ENCODE measurements at places on chromosomes 7 and 10.

- DNase-seq = no peak
Observed at GRCh38 chr7:149071641-149072437, 18.7 kb downstream of the ZNF786 start.

DNA sequence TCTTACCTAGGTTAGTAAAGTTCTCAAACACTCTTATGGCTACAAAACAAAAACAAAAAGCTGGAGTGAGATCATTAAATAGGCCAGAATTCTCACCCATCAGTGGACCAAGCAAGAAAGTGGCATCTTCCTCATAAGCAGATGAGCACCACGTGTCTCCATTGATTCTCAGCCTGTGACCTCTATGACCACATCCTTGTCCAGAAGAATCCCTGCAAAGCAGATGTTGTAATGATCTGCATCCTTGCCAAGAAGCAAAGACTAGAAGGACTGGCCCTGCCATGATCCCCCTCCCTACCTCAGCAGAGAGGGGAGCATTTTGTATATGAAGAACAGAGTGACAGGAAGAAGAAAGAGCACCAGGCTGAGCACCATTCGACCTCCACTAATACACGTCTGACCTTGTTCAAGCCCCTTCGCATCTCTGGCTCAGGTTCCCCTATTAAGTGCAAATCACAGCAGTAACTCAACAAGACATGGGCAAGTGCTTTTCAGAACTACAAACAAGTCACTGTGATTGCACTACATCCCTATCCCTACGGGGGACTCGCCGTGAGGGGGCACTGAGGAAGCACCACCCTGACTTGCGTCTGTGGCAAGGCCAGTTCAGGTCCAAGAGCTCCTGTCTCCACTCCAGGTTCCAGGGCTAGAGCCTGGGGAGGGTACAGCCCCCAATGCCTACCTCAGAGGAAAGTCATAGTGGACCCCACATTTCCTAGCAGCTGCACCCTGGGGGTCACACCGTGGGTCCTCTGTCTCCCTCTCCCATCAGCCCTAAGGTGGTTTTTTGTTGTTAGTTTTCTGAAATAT lies 22.2 kb upstream of the RASSF4 start:
- DNase-seq = no peak

- no peak for DNase-seq
Observed at GRCh38 chr7:27684491-27684890, 21.8 kb upstream of the HIBADH start.

- DNase-seq = no peak
Observed at GRCh38 chr7:23418046-23418445, 52.2 kb downstream of the IGF2BP3 start.

- peak; percentile 59 for DNase-seq
Observed at GRCh38 chr7:117119192-117119924, 166.1 kb downstream of the ST7 start.

DNA sequence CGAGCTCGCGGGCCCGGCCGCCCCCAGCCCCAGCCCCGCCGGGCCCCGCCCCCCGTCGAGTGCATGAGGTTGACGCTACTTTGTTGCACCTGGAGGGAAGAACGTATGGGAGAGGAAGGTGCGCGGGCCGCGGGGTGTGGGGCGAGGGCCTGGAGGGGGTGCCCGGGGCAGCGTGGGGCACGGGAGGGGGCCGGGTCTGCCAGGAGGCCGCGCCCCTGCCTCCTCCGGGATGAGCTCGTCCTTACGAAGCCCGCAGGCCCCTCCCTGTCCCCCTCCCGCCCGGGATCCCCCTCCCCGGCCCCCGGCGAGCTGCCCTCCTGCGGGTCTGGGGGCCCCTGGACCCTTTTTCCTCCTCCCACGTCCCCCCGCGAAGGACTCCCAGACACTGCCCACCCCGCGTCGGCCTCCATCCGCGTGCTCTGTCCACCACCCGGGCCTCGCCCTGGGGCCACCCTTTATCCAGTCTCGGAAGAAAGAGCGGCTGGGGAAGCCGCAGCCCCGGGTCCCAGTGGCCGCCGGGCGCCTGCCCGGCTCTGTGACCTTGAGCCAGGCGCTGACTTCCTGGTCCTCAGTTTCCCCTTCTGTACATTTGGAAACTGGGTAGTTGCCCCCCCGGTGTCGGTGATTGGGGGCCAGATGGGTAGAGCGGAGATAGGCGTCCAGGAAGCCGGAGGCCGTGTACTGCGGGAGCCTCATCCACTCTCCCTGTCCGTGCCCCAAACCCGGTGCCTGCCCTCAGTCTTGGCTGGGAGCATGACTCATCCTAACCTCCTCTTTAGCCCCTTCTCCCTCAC lies 521 bp downstream of the LIMK1 start:
- DNase-seq = no peak

- no peak for DNase-seq
Observed at GRCh38 chr10:15763006-15763405, 43.3 kb upstream of the ITGA8 start.

DNA sequence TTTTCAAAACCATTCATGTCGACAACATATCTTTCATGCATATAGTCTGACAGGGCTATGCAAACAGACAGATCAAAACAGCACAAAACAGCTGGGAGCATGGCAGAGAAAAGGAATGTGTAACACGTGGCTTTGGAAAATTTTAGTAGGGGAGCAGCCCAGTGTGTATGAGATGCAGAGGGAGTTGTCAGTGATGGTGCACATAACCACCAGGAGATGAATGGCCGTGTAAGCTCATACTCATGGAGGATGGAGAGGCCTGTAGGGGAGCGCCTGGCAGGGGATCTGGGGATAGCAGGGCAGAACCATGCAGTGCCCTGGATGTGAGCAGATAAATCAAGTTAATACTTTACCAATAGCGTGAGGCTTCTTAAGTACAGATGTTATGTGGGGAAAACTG lies 45.7 kb downstream of the RHOBTB1 start:
- DNase-seq = no peak

Data from stimulated activated CD8-positive, alpha-beta memory T cell treated with anti-CD3 and anti-CD28 coated beads, Interleukin-2, amount 100 ng/mL, for 1 hour (primary cell).